ENCODE measurements at places on chromosomes 16 and 17.

DNA sequence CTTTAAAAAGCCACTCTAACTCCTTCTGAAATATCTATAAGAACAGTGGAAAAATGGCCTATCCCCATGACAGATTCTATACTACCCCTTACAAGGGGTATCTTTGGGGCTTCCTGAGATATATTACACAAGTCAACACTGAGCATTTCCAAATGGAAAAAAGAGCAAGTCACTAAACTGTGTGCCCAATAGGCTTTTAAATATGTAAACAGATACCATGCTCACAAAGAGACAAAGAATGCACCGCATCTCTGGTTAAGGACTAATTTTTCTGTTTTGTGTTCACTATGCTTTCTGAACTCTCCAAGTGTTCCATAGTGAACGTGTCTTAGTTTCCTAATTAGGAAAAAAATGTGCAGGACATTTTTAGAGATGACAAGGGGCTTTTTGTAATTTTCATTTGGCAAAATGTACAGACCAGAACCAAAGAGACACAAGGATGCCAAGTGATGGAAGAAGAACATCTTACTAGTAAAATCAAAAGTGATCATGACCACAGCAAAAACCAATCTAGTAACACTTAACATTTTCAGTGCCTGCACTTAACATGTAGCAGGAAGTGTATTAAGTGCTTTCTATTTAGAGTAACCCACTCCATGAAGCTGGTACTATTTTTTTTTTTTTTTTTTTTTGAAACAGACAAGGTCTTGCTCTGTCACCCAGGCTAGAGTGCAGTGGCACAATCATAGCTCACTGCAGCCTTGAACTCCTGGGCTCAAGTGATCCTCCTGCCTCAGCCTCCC, 21.5 kb downstream of the MYH11 start:
- no peak for DNase-seq

- DNase-seq: no peak
Observed at GRCh38 chr17:31314782-31315100, 887 bp upstream of the EVI2B start.

GRCh38 chr17:81599719-81600486, 37.0 kb downstream of the NPLOC4 start:
- DNase-seq: no peak

DNA sequence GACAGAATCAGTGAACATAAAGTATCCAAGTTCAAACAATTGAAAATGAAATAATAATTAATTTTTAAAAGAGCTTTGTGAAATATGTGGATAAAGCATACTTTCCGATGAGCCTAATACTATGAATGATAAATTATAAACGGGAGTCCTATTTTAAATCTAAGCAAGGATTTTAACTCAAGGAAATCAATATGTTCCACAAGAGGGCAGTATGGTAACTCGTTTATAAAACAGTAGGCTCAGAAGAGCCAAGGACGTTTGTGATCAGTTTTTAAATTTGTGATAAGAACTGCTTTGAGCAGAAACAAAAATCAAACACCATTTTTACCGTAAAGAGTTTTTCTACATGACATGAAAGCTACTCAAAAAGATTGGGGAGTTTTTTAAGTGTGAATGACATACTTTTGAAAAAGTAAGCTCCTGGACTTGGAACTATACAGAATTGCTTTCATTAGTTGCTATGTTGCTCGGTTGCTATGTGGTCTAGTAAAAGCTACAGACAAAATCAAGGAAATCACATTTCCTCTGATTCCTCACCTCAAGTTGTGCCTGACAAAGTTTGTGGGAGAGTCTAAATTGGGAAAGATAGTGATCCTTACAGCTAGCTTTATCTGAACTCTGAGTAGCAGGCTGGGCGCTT, 11.8 kb upstream of the TEKT1 start:
- DNase-seq: no peak

- DNase-seq: no peak
Observed at GRCh38 chr17:71966459-71967313, 154.1 kb upstream of the SOX9 start.

- no peak for DNase-seq
Observed at GRCh38 chr16:22216191-22216831, 10.2 kb downstream of the EEF2K start.

GRCh38 chr17:13127921-13128602, 110.2 kb upstream of the ELAC2 start:
- DNase-seq: no peak

DNA sequence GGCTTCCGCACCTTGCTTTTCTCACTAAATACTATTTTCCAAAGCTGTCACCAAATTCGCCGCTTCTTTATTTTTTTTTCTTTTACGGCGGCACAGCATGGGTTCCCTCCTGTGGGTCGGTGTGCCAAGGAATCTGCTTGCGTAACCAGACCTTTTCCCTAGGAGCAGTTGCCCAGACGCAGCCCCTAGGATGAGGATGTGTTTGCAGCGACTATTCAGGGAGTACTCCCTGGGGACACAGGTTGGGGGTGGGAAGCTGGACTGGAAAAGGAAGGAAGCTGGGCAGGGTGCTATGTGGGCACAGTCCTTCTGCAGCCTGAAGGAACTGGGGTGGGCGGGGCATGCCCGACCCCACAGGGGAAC, 49.0 kb upstream of the ZCCHC14 start:
- no peak for DNase-seq

DNA sequence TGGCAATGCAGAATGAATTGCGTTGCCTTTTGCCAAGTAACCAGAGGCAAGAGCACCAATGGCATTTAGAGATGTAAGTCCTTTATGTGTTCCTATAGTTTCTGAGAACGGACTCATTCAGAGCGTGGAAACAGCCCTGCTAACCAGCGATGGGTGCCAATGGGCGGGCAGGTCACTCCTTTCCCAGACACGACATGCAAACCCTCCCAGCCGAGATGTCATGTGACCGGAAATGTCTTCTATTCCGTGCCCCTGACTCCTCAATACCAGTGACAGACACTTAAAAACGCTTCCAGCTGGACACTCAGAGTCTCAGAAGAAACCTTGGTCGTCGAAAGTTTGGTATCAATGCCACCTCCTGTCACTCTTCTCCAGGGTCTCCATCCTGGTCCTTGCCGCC, 3.2 kb downstream of the FBF1 start:
- DNase-seq: no peak

DNA sequence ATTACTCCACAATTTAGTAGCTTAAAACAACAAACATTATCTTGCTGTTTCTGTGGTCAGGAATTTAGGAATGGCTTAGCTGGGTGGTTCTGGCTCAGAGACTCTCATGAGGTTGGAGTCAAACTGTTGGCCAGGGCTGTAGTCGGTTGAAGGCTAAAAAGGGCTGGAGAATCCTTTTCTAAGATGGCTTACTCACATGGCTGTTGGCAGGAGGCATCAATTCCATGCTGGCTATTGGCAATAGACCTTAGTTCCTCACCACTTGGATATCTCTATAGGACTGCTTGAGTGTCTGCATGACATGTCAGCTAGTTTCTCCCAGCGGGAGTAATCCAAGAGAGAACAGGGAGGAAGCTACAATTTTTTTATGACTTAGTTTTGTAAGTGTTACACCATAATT, 6.6 kb upstream of the EFCAB13 start:
- no peak for DNase-seq

DNA sequence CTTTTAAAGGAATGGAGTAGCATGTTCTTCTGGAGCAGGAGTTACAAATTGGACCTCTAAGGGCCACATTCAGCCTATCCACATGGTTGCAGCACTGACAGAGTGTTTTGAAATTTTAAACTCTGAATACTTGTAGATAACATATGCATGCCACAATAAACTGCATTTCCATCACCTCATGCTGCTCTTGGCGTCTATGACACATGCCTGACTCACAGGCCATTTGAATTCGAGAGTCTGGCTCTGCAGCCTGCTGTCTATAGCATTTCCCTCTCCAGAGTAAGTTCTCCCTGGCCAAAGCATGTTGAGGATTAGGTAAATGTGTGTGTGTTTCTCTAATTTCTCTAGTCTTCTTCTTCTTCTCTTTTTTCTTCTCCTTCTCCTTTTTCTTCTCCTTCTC, 28.7 kb upstream of the MYOCD start:
- DNase-seq: no peak

GRCh38 chr16:85622683-85623082, 9.6 kb downstream of the GSE1 start:
- no peak for DNase-seq

DNA sequence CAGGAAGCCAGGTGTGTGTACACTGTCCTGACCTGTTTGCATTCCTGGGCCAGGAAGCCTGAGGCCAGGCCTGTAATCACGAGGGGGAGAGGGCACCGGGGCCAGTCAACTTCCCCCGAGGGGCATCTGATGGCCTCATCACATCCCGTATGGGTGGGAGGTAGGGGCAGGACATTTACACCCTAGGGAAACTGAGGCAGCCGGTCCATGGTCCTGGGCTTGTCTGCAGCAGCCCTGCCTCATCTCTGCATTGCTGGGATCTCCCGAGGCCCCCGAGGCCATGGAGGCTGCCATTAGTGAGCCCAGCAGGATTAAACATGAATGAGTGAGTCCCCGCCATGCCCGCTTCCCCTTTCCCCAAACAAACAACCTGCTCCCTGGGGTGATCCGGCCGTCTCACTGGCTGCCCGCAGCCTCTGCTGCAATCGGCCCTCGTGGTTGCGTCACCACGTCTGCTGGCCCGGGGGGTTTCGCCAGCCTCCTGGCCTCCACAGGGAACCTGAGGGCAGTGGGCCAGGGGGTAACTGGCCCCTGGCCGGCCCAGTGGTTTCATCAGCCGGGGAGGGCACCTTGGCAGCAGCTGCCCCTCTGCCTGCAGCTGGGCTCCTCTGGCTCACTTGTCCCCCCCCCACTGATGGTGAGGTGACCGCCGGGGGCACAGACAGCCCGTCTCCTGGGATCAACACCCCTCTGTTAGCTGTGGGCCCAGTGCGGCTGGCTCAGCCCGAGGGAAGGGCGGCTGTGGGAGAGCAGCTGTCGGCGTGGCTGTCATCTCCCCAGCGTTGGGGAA, 88.3 kb upstream of the GSE1 start:
- no peak for DNase-seq

GRCh38 chr16:28261942-28262341, 30.4 kb upstream of the SBK1 start:
- DNase-seq: no peak

GRCh38 chr16:12062343-12063003, 85.9 kb downstream of the SNX29 start:
- no peak for DNase-seq

- DNase-seq: no peak
Observed at GRCh38 chr17:27600471-27600870, 30.5 kb upstream of the LGALS9 start.

- DNase-seq: no peak
Observed at GRCh38 chr16:72109966-72110530, 16.4 kb downstream of the DHX38 start.

DNA sequence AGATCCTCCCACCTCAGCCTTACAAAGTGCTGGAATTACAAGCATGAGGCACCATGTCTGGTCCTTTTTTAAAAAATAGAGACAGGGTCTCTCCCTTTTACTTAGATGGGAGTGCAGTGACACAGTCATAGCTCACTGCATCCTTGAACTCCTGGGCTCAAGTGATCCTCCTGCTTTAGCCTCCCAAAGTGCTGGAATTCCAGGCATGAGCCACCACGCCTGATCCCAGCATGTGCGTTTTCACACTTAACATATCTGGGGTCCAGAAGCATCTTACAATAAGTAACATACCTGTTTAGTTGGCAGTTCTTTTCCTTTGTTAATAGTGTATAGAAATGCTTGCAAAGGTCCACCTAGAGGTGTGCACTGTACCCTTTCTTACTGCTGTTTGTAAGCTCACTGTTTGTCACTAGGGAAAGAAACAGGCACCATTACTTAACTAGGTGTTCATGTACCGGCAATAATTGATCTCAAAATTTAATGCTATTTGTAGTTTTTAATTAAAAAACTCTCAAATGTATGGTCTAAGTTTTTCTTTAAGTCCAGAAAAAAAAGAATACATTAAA, 221.7 kb downstream of the RPTOR start:
- DNase-seq: no peak

GRCh38 chr17:27343294-27343693, 49.4 kb downstream of the WSB1 start:
- DNase-seq: no peak

Data from T follicular helper cell (primary cell).